ENCODE measurements at places on chromosomes 11 and 22. TPM values are rescaled to one million over a fixed set of nuclear protein-coding genes. Genes with fewer than 3 reads are reported as not detected.

Gene APOL4
- polyA plus RNA-seq = not detected

Gene TBX10
- polyA plus RNA-seq = not detected

DNA sequence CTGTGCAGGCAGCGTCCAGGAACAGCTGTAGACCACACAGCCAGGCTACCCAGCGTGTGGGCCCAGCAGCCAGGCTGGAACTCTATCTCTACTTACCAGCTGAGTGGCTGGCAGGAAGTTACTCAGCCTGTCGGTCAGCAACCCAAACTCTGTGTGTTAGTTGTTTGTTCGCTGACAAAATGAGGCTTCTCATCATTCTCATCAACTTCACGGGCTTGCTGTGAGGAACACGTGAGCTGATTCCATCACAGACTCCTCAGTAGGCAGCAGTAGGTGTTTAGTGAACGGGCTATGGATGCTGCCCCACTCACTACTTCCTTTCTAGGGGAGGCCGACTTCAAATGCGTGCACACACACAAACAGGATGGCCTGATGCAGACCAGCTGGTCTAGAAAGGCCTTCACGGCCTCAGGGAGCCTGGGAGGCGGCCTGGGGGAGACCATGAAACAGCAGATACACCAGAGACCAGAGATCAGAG is 830 bp upstream of the SPDYC start:
- DNase-seq = no peak

DNA sequence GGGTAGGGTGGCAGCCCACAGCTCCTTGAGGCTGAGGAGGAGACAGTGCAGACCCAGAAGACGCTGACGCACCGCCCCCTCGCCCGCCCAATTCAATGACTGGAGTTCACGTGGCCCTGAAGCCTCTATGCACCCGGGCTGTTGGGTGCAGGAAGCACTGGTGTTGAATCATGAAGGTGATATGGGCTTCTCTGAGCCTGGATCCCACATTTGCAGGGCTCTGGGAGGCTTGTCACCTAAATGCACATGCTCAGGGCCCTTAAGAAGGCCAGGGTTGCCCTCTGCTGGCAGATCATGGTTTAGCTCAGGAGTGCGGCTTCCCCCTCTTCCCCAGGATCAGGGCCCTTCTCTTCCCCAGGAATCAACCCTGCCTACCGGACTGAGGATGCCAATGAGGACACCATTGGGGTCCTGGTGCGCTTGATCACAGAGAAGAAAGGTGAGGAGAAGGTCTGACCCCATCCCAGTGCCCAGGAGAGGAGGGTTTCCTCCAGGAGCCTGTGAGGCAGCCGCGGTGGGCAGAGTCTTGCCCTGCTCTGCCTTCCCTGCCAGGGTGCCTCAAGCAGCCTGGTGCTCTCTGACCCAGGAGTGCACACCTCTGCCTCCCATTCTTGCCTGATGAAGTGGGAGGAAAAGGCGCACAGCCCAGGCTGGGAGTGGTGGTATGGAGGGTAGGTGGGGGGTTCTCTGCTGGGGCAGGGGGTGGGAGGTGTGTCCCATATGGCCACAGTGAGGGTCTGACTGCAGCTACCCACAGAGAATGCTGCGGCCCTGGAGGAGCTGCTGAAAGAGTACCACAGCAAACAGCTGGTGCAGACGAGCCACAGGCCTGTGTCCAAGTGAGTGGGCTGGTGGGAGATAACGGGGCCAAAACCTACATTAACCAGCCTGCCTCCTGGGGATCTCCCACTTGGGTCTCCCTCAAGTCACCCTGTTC is 17.5 kb downstream of the RELT start:
- peak; percentile 54 for DNase-seq

Measured in CD8-positive, alpha-beta memory T cell (primary cell).